ENCODE measurements at places on chromosomes 7 and 10.

DNA sequence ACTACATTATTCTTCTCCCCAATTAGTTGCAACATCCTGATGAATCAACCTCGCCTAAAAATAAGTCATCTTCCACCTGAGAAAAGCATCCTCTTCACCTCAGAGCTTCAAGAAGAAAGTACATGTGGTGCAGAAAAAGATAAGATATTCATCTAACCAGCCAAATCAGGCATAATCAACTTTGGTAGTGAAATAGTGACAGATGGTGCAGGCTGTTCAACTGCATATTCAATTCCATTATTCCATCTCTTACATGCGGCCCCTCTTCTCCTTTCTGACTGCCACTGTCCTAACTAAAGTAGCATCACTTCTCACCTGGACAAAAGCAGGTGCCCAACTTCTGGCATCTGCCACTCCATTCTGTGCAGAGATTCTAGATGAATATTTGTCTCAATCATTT, 148.4 kb upstream of the STEAP1 start:
- DNase-seq = no peak

DNA sequence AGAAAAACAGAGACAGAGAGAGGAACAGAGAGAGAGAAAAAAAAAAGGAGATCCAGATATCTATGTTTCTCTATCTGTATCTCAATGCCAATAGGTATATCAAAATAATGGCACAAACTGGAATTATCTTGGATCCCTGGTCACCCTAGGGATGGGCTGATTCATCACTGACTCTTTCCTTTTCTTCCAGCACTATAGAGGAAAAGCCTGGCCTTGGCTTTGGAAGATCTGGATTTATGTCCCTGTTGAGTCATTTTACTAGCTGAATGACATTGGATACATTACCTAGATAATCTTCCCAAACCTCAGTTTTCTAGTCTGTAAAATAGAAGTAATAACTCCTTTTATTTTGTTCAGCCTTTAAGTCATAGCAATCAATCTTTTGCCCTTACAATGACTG, 152.8 kb upstream of the GDF10 start:
- DNase-seq = no peak

DNA sequence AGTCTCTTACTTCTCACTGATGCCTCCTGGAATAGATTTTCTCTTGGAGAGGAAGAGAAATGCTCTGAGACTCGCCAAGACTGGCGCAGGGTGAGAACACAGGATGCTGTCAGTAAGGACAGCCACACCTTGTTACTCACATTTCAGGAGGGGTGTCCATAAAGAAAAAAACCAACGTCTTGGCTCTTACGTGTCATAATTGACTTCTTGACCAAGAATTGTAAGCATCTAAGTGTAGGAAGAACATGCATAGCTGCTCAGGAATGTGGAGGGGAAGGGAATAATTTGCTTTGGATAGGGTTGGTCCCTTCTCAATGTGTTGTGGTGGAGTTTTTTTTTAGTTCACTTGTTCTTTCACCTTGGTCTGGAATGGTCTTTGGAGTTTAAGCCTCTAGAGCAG, 43.8 kb upstream of the ZNF438 start:
- DNase-seq = no peak

GRCh38 chr10:97169911-97170693, 15.7 kb downstream of the SLIT1 start:
- no peak for DNase-seq

DNA sequence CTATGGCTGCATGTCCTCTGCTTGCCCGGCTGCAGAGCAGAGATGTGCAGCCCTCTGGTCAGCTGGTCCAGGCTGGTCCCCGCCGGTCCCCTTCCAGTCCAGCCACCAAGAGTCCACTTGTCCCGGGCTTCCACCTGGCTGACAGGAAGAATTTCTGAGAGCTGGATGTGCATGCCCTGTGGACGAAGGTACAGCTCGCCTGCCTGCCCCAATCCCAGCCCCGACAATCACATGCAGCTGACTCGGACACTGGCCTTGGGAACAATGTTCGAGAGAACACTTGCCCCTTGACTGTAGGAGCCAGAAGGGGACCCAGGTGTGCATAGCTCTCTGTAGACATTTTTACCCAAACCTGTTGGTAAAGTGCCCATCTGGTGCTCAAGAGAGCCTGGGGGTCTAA, 11.8 kb downstream of the AVPI1 start:
- no peak for DNase-seq

- no peak for DNase-seq
These were observed 124.4 kb downstream of the AMPH start for GRCh38 chr7:38506756-38507155.

- DNase-seq = no peak
These were observed 236.9 kb downstream of the SLC25A13 start for GRCh38 chr7:96084881-96085553.

DNA sequence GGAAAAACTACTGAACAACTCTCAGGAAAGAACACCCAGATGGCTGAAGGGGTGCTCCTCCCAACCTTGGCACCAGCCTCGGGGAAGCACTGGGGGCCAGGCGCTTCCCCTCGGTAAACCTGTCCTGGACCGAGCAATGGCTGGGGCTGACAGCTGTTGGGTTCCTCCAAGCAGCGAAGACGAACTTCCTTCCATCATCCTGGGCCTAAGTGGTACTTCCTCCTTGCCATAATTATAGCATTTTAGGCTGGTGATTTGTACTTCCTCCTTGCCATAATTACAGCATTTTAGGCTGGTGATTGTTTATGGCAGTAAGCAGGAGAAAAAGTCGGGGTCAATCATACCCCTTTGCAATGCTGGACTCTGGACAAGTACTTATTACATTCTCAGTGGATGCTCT, 69.3 kb downstream of the MYOF start:
- DNase-seq = no peak

Measured in GM10248 (cell line).